Foreskin fibroblast (primary cell): ENCODE measurements at places on chromosomes 3 and 15.

DNA sequence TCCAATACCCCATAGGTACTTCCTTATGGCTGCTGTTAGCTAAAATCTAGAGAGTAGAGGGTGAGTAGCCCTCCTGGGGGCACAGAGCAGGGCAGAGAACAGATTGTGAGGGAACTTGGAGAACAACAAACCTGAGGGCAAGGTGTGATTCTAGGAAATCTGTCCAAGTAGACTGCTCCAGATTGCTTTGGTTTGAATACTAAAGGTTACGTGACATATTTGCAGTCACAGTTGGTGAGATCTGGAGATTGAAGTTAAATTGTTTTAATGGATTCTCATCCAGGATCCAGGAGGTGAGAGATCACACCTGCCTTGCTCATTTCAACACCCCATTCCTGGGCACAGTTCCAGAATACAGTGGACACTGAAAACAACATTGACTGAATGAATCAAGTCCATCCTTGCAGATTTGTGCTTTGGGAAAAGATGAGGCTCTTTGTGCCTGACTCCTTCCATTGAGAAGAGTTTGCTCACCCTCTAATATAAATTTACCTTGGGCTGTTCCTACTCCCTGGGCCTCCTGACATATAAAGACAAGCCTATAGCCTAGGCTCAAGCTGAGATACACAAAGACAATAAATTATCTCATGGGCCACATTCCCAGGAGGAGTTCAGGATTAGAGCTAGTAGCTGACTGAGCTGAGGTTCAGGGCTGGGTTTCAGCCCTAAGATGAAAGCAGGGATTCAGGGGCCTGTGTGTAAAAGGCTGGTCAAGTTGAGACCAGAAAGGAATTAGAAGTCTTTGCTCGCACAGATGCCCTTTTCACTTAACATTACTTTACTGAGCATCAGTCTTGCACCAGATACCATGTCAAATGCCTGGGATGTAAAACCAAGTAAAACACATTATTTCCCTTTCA is 400.9 kb upstream of the MCTP2 start:
- no peak for DNase-seq

DNA sequence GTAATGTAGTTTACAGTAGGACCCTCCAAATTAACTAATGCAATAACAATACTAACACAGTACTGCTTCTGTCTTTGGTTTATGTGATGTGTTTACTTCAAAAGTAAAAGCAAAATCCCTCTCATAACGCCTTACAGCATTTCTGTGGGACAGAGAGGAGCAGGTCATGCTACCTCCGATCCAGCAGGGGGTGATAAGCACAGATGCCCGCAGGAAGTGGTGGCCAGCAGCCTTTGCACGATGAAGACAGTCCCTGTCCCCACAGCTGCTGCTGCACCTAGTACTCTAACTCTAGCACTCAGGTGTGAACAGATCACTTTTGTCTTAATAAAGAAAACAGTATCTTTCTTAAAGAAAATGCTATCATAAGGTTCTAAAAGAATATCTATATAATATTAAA is 38.3 kb downstream of the ANO10 start:
- no peak for DNase-seq

GRCh38 chr3:61813636-61814035 is 252.3 kb downstream of the PTPRG start:
- no peak for DNase-seq

DNA sequence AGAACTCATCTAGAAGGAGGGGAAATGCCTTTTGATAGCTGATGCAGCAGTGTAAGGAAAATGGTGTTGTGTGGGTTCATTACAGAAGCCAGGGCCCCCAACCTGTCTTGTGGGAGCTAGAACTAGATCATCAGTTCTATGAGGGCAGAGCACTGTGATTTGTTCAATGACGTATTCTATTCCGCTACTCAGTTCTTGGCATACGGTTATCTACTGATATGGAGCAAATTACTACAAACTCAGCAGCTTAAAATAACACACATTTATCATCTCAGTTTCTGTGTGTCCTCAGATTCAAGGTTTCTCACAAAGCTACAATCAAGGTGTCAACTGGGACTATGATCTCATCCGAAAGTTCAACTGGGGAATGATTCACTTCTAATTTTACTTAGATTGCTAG is 250.5 kb downstream of the FEZF2 start:
- no peak for DNase-seq

GRCh38 chr3:114011059-114011797 is 45.1 kb downstream of the CCDC191 start:
- DNase-seq: no peak
